Esophagus squamous epithelium (tissue), 5 donors: ENCODE measurements at places on chromosomes 13 and 19. TPM values are rescaled to one million over a fixed set of nuclear protein-coding genes. Genes with fewer than 3 reads are reported as not detected.

DNA sequence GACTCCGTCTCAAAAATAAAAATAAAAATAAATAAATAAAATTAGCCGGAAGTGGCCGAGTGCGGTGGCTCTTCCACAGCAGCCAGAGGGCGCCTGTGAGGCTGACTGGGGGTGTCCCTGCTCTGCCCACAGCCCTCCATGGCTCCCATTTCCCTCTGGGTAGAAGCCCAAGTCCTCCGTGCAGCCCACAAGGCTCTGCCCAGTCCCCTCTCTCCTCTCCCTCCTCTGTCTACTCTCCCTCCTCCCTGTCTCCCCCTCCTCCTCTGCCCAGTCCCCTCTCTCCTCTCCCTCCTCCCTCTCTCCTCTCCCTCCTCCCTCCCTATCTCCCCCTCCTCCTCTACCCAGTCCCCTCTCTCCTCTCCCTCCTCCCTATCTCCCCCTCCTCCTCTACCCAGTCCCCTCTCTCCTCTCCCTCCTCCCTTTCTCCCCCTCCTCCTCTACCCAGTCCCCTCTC is 20.4 kb downstream of the MISP start:
- no peak for DNase-seq

GRCh38 chr13:41150058-41150457 is 17.5 kb upstream of the KBTBD6 start:
- DNase-seq = no peak

DNA sequence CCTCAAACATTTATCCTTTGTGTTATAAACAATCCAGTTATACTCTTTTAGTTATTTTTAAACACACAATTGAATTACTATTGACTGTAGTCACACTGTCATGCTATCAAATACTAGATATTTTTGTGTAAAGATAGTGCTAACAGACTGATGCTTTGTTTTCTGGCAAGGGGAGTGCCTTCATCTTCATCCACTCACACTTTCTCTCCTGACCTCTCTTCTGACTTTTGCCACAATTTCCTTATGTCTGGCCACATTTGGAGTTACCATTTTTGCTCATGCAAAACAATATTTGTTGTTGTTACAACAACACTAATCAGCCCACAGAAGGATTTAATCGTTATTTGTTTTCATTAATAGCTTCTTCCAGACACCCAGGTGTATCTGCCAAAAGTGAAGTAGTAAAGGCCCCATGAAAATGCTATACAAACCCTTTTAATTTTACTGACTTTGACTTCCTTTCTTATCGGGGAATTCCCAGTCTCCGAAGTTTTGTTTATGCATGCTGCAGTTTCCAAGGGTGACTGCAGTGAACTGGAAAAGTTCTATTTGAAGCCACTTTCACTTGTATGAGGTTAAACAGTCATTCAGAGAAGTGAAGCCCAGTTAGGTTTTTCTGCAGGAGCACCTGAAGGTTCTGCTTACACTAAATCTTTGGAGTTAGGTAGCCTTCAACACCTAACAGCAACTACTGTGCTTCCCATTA is 66.1 kb upstream of the FRY start:
- DNase-seq = no peak

DNA sequence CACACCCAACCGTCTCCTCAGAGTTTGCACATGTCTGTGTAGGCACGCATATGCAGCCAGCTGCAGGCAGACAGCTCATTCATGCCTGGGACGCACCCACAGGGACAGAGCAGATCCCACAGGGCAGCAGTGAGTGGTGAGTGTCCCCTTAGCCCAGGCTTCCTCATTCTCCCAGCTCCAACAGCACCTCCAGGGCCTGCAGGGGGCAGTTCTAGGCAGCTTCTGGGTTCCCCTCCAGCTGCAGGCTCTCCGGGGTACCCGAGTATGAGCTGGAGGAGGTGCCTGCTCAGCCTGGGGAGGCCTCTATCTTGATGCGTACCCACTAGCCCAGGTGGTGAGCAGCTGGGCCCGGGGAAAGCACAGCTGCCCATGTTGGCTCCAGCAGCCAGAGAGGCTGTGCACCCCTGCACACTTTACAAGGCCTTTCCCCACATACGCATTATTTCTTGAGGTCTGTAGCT is 1.3 kb upstream of the SHANK1 start:
- DNase-seq = no peak

- DNase-seq = no peak
These were observed 17.5 kb downstream of the CUL4A start for GRCh38 chr13:113226873-113227450.

GRCh38 chr19:33459222-33460090 is 62.1 kb downstream of the PEPD start:
- no peak for DNase-seq

DNA sequence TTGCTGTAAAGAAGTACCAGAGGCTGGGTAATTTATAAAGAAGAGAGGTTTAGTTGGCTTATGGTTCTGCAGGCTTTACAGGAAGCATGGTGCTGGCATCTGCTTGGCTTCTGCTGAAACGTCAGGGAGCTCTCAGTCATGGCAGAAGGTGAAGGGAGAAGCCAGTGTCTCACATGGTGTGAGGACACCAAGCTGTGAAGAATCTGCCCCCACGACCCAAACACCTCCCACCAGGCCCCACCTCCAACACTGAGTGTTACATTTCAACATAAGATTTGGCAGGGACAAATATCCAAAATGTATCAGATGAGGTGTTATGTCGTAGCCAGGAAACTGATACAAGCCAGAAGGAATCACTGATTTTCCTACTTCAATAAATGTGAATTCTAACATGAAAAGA is 136.5 kb downstream of the CYSLTR2 start:
- DNase-seq = no peak

DNA sequence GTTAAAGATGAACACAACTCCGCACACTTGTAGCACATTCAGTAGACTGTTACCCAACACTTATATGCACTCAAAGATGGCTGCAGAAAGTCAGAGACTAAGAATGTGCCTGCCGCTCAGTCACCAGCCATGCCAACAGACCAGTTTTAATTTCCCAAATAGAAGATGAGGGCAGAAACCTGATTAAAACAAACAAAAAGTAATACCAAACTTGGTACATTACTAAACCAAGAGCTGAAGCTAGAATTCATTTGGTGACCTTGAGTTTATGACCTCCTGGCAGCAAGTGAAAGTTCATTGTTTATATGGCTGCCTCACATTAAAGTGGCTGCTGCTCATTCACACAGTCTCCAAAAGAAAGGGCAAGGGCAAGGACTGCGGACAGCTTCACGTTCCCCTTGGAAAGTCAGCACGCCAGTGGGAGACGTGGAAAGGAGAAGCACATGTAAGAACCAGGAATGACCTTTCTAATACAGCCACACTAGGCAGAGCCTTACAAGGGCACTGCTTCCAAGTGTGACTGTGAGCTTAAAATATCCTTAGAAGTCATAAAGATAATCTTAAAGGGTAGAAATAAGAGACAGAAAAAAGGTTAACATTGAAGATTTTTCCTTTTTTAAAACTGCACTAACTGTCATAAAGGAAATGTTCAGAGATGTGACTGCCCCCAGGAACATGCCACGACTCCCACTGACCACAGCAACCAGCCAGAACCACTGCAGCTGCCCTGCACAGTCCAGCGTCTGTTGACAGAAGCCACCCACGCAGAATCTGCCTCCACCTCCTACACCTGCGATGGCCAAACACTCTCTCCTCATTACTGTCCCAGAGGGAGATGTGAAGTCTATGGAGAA is 73.5 kb downstream of the STK24 start:
- no peak for DNase-seq

DNA sequence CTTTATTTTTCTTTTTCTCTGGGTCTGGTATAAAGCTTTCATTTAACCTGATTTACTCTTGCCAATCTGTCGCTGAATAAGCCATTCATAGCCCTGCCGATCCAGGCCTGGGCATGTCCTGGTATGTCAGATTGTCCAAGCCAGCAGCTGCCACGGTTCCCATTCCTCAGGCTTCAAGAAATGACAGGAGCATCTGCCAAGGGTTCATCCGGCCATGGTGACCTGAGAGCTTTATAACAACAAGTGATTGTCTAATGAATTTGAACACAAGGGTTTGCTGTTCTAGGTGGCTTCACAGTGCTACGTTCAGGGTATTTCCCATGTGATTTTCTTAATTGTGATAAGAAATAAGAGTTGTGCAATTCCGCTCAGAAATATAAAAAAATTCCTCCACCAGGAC is 20.0 kb downstream of the PNMA8A start:
- no peak for DNase-seq

DNA sequence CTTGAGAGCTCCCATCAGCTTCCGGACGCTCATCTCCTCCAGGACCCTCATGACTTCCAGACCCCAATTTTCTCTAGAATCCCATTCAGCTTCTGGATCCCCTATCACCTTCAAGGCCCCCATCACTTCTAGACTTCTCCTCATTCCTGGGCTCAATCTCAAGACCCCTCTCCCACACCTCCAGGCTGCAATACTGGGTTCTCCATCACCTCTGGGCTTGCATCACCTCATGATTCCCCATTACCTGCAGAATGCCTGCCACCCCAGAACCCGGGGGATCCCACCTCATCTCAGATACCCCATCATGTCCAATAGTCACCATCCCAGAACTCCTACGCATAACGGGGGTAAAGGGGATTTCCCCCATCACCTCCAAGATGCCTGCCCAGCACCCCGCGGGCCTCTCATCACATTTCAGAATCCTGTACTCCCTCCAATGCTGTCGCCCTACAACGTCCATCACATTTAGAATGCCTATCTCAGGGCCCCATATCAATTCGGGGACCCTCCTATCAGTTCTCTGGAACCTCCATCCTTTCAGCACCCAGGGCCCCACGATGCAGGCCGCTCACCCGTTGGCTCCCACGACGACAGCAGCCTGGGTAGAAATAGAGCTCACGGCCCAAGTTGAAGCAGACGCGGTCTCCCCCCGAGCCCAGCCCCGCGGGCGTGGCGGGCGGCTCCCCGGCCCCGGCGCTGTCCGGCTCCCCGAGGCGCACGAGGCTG is 738 bp downstream of the DMWD start:
- no peak for DNase-seq

GRCh38 chr13:39631307-39631706 is 24.2 kb upstream of the COG6 start:
- DNase-seq = no peak

DNA sequence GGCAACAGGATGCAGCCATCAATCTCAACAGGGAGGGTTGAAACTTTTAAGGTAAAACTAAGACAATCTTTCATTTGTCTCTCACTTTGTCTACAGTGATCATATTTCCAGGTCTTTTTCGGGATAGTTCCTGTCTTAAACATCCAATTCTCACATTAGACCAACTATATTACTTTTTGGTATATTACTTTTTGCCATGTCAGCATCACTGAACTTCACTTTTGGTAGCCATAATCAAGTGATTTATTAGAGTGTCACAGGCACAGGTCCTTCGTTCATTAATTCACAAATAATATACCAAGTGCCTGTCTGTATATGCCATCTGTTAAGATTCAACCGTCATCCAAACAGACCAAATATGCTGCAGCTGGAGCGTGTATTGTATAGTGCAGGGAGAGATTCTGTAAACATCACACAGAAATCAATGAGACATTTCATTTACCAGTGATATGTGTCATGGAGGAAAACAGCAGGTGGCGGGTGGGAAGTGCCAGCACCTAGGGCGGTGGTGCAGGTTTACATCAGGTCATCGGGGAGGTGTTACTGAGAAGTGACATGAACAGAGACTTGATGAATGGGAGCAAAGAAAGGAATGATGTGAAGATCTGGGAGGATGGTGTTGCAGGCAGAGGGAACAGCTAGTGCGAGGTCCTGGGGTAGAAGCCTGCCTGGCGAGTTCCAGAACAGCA is 24.9 kb downstream of the ARHGEF7 start:
- no peak for DNase-seq

The SH2D3A gene
- 48.4 TPM for total RNA-seq

The ACTMAP gene
- total RNA-seq = 2.5 TPM

The RNF113B gene
- total RNA-seq = not detected

The KLK4 gene
- total RNA-seq = not detected

The FCGBP gene
- 48.4 TPM for total RNA-seq

The C19orf18 gene
- 0.57 TPM for total RNA-seq
